ENCODE measurements at places on chromosomes 2 and 18.

DNA sequence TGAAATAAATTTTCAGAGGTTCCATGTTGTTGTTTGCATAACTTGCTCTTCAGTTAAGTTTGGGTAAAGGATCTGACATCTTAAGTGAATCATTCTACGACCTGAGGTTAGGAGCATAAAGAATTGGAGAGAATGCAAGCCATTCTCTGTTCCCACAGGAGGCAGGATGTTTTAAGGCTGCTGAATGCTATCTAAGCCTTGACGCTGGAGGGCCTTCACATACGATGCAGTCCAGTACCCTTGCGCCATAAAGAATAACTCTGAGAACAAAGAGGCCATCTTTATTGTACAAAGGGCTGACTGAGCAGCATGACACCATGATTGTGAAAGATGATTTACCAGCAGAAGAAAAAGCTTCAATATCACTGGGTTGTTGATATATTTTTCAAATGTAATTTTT, 198.4 kb downstream of the NYAP2 start:
- no peak for DNase-seq

GRCh38 chr2:71555798-71556454, 102.6 kb downstream of the DYSF start:
- no peak for DNase-seq

DNA sequence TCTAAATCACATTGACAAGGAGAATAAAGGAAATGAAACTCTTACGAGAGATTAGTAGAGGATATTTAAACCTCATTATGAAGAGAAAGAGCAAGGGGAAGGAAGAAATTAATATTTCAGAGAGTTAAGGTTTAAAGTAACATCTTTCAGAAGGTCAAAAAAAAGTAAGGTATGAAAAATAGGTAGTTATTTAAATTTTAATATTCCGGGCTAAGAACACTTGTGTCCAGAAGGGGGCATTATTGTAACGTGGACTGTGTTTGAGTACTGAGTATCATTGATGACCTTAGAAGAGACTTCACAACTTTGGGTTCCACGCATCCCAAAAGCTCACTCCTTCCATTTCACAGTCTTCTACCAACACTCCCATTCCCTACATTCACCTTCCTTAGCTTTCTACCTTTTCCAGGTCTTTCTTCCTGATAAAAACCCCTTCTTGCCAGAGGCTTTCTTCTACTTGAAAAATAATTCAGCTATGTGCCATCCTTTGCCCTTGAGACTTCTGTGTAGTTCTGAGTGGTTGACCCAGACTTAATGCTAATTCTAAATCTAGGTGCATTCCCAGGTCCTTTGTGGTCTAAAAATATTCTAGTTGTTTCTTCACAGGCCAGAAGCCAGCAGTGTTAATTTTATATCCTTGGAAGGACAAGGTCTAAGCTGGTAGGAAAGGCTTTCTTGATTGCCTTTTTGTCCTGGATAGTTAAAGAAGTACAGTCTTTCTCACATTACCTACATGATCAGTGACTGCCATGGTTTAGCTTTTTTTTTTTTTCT, 16.5 kb downstream of the DYNC1I2 start:
- DNase-seq = no peak

DNA sequence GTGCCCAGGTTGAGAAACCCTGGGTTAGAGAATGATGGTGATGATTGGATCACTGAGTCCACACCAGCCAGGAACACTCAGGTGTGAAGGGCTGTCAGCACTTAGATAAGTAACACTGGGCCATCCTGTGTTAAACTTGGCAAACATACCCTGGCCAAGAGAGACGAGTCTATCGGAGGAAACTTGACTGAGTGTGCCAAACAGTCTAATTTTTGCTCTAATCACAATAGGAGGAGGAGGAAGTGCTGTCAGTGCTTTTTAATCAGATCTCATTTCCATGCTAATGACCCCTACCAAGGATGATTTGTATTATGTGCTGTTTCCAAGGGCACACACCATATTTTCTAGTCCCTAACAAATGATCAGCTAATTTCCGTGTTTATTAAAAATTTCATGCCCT, 63.8 kb upstream of the SEC11C start:
- no peak for DNase-seq

DNA sequence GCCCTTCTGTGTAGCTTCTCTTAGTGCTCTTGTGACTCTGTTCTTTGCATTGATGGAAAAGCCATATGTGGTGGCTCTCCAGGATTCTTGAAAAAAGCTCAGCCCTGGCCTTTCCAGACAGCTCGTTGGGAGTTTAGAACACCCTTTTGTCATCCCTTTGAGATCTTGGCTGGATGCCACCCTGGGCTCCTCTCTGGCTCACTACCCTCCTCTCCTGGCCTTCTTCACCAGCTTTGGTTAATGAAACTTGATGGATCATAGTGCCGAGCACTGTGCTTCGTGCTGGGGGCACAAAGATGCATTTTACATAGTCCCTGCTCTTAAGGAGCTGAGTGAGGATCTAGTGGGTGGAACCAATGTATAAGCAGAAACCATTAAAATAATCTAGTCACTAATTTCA, 15.6 kb upstream of the FHOD3 start:
- DNase-seq = no peak

DNA sequence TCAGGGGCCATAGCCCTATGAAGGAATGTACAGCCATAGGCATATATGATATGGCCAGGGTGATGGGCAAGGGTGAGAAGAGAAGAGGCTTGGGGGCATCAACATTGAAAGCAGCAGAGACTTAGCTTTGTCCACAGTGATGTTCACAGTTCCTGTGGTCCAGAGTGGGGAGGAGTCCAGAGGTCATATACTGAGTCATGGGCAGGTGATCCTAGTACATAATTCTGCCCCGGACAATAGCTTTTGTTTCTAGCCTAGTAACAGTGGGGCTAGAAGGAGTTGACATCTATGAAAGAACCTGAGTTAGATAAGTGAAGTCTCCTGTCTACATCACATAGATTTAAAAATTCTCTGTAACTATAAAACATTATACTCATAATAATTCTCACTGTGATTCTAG, 496.3 kb upstream of the TNP1 start:
- DNase-seq = no peak

DNA sequence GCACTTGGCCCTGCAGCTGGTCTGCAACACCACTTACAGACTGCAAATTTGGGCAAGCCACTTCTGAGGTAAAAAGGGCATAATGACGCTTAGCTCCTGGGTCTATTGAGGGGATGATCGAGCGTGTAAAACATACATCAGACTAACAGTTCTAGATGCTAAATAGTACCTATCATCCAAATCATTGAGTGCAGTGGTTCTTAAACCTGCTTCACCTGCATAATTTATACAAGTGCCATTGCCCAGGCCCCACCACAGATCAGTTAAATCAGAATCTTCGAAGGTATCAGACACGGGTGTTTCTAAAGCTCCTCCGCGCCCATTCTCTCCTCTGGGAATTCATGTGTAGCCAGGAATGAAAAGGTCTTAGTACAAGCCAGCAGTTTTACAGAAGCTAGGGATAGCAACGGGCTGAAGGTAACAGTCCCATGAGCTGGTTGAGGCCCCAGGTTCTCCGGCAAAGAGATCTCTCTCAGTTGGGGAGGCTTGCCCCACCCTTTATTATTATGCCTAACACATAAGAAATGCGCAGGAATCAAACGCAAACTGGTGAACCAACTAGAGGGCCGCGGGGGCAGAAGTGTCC, 737 bp upstream of the RNF181 start:
- DNase-seq = no peak

DNA sequence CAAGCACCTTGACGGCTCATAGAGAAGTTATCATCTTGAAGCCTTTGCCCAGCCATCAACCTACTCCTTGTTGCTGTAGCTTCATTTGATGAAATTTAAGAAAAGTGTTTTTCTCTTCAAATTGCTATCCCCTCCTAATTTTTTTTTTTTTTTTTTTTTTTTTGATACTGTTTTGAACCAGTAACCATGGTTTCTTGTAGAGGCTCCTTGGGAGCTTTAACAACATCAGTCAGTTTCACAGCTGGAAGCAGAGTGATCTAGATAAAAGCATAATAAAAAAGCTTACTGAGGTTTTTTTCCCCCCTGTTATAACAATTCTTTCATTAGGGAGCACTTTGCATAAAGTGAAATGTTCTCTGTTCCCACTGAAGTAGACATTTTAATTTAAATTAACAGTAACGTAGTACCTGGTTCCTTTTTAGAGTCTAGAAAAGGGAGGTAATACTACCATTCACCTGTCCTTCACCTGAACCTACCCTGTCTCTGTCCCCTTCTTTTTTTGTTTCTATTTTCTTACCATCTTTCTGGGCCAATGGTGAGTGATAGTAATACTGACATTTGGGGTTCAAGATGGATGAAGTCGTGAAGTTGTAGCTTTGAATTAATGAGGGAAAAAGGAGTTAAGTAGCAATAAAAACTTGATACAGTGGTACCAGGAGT, 101.5 kb downstream of the NCOA1 start:
- DNase-seq = no peak

DNA sequence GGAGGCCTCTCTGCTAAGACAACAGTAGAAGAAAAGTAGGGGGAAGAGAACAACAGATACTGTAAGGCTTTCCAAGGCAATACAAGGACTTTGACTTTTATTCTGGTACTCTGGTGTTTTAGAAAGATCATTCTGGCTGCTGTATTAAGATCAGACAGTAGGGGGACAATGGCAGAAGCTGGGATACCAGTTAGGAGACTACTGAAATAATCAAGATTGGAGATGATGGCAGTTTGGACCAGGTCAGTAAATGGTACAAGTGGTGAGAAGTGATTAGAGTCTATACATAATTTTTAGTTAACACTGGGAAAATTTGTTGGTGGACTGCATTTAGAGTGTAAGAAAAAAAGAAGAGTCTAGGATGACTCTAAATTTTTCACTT, 139.7 kb downstream of the ROCK1 start:
- DNase-seq = no peak

DNA sequence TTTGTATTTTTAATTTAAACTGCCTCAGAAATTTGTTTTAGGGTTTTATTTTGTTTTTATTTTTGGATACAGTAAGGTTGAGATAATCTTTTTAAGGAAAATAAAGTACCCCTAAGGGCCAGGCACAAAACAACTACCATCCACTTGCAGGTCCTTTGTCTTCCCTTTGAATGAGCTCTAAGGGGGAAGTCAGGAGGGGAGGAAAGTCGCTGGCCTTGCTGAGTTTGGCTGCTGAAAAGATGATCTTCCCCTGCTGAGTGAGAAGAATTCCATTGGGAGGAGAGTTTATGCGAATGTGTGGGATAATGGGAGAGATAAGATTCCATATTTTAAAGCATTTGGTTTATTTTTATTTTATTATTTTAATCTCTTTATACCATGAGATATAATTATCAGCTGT, 100.7 kb downstream of the ARHGAP15 start:
- DNase-seq = no peak

- DNase-seq = no peak
Observed at GRCh38 chr2:31141443-31142085, 3.3 kb upstream of the GALNT14 start.

DNA sequence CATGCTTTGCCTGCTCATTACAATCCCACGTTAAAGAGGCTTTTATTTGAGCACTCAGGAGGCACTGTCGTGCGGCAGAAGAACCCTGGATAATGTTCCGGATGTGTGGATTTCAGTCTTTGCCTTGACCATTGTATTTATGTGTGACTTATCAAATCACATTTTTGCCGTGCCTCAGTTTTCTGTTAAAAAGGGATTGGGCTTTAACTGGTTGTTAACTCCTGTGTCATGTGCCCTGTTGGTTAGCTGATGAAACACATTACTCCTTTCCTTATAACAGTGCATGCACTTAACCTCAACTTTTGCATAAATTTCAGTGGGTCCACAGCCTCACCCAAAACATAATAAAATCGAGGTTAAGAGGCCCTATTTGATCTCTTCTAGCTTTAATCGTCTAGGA, 52.7 kb downstream of the NAB1 start:
- no peak for DNase-seq

- no peak for DNase-seq
Observed at GRCh38 chr2:191968120-191968519, 121.2 kb upstream of the CAVIN2 start.

DNA sequence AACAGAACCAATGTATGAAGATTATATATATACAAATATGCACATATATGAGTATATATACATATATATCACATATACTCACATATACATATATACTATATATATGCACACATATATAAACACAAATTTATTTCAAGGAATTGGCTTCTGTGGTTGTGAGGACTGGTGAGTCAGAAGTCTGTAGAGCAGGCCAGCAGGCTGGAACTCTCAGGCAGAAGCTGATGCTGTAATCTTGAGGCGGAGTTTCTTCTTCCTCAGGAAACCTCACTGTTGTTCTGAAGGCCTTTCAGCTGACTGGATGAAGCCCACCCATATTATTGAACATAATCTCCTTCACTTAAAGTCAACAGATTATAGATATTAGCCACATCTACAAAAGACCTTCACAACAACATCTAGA, 143.9 kb upstream of the CREB1 start:
- DNase-seq = no peak

GRCh38 chr2:98134172-98135005, 47.4 kb downstream of the VWA3B start:
- DNase-seq = no peak

- no peak for DNase-seq
Observed at GRCh38 chr18:67281746-67282145, 234.8 kb downstream of the DSEL start.

DNA sequence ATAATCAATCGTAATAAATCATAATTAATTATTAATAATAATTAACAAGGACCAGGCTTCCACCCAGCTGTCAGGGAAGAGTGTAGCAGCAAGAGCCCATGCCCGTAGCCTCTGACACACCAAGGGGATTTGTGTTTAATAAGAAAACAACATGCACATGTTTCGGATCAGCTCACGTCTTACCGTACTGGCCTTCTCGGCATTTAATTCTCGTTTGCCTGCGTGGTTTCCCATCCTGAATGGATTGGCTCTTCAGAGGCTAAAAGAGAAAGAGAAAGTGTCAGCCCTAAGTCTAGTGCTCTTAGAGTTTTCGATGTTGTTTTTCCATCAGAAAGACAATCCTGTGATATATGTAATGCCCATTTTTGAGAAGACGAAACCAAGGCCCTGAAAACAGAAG, 27.6 kb downstream of the MBP start:
- DNase-seq = no peak

- DNase-seq = no peak
Observed at GRCh38 chr2:235433860-235434259, 60.0 kb upstream of the AGAP1 start.

- DNase-seq = no peak
Observed at GRCh38 chr18:31255953-31256352, 62.0 kb upstream of the DSG1 start.
